ENCODE measurements at places on chromosomes 3 and 15. TPM values are rescaled to one million over a fixed set of nuclear protein-coding genes. Genes with fewer than 3 reads are reported as not detected.

The TMCC1 gene
- total RNA-seq, result 32.2 TPM

The PARP9 gene
- 20.2 TPM for total RNA-seq

- H3K27ac ChIP-seq, result no peak overlapping the region
- H3K4me1 ChIP-seq, result no peaks in the 10 kb centered on the region
- no peaks in the 10 kb centered on the region for H3K36me3 ChIP-seq
Measured at GRCh38 chr3:144109944-144110343, 138.3 kb downstream of the DIPK2A start.

DNA sequence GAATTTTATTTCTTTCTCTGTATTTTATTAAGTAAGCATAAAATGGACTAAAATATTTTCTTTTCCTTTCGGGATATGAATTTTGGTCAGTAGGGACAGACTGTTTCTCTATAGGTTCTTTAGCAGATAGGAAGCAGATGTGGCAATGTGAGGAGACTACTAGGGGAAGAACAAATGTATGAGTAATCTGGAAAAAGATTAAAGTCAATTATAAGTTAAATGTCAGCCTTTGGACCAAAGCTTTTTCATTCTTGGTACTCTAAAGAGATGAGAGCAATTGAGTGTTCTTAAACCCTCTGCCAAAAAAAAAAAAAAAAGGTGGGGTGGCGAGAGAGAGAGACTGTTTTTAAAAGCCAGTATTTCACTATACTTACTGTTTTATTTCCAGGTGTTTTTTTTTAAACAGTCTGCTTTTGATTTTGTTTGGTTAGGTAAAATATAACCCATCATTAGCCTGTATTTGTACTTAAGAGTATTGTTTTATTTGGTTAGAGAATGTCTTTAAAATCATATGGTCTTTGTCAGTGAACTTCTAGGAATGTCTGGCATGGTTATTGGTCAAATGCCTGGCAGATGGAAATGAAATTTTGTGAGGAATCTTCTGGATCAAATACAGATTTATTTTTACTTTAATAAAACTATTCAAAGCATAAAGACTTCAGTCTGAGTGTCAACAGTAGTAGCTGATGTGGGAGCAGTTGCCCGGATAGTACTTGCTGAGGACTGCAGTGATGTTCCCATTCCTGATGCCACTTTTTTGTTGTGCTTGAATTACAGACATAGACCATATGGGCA lies 63.8 kb downstream of the LRRC49 start:
- H3K36me3 ChIP-seq, result no peaks in the 10 kb centered on the region
- no peak overlapping the region for H3K27ac ChIP-seq
- no peak for DNase-seq
- no peak overlapping the region for H3K4me3 ChIP-seq

The NPHP3 gene
- total RNA-seq, result 52.1 TPM

GRCh38 chr15:40003116-40003916 lies 35.7 kb downstream of the SRP14 start:
- H3K4me3 ChIP-seq, result no peak overlapping the region
- no peak for DNase-seq
- no peak overlapping the region for H3K27ac ChIP-seq
- H3K27me3 ChIP-seq, result no peaks in the 10 kb centered on the region
- peaks cover 30% of the 10 kb centered on the region for H3K36me3 ChIP-seq

DNA sequence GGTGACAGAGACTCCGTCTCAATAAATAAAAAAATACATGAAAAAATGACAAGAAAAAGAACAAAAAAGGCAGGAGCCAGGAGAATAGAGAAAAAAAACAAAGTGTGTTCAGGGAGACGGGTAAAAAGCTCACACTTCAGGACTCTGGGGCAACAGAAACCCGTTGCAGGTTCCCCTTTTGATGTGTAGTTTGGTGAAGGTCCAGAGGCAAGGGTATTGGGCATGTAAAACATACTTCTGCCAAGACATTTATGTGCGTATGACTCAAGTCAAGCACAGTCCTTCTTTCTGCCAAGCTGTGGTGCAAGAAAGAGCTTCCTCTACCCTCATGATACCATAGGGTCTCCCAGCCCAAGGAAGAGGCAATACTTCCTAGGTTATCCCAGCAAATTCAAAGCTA lies 33.4 kb upstream of the STRIT1 start:
- DNase-seq, result no peak
- H3K27me3 ChIP-seq, result no peaks in the 10 kb centered on the region
- no peaks in the 10 kb centered on the region for H3K4me1 ChIP-seq
- H3K27ac ChIP-seq, result no peak overlapping the region

The PLSCR2 gene
- not detected for total RNA-seq

DNA sequence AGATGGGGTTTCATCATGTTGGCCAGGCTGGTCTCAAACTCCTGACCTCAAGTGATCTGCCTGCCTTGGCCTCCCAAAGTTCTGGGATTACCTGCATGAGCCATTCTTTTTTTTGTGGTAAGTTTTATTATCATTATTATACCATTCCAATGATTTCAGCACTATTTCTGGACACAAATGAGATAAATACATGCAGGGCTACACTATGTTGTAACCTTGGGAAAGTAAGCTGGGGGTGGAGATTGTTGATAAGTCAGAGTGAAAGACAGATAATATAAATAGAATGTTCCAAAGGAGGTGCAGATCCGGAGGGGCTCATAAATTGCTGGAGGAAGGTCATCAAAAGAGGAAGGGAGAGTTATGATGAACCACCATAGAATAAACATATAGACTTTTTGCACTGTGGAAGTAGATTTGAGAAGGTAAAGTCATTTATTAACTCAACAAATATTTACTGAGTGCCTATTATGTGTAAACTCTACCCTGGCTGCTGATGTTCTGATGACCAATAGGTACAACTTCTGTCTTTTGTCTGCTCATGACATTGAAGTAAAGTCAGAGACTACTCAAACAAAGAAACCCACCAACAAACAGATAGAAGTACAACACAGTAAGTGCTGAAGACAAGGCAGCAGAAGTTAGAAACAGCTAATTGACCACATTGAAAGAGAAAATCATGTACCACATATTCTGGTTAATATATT lies 478.9 kb upstream of the GOLIM4 start:
- DNase-seq, result no peak
- H3K4me3 ChIP-seq, result no peak overlapping the region
- no peaks in the 10 kb centered on the region for H3K27me3 ChIP-seq
- no peaks in the 10 kb centered on the region for H3K36me3 ChIP-seq
- no peak overlapping the region for H3K27ac ChIP-seq
- no peaks in the 10 kb centered on the region for H3K4me1 ChIP-seq

DNA sequence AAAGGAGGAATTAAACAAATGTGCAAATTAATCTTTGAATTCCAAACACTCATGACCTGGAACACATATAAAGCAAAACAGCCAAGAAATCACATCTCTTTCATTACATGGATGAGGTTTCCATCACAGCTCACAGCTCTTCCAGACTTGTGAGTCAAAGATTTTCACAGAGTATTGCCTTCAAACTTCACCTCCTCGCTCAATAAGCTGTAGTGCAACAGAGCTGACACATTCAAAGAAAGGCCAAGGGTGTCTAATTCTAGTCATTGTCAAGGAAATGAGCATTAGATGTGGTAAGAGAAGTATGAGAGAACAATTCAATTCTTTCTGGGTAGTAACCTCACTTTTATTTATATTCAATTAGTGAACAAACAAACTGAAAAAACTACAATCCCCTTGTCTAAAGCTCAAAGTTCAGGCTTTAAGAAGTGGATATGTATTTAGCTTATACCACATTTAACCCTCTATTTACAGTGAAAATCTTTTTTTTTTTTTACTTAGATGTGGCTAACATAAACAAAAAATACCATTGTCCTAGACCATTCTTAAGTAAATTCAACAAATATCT lies 11.9 kb downstream of the WDR72 start:
- DNase-seq, result no peak
- no peak overlapping the region for H3K27ac ChIP-seq
- no peaks in the 10 kb centered on the region for H3K36me3 ChIP-seq
- no peaks in the 10 kb centered on the region for H3K4me1 ChIP-seq

The FBXO40 gene
- total RNA-seq, result not detected

The SLC2A2 gene
- 0.16 TPM for total RNA-seq

GRCh38 chr15:31439328-31439727 lies 112.7 kb downstream of the KLF13 start:
- H3K27ac ChIP-seq, result peak overlapping the region; percentile 92
- H3K4me3 ChIP-seq, result no peak overlapping the region
- no peaks in the 10 kb centered on the region for H3K27me3 ChIP-seq
- peaks cover 33% of the 10 kb centered on the region for H3K4me1 ChIP-seq
- no peak for DNase-seq

The A4GNT gene
- not detected for total RNA-seq

- no peaks in the 10 kb centered on the region for H3K36me3 ChIP-seq
- H3K4me1 ChIP-seq, result no peaks in the 10 kb centered on the region
- H3K4me3 ChIP-seq, result no peak overlapping the region
- no peak overlapping the region for H3K27ac ChIP-seq
- no peaks in the 10 kb centered on the region for H3K27me3 ChIP-seq
- DNase-seq, result no peak
Measured at GRCh38 chr15:45785897-45786296, 151.1 kb downstream of the SQOR start.

The SCAANT1 gene
- total RNA-seq, result not detected

DNA sequence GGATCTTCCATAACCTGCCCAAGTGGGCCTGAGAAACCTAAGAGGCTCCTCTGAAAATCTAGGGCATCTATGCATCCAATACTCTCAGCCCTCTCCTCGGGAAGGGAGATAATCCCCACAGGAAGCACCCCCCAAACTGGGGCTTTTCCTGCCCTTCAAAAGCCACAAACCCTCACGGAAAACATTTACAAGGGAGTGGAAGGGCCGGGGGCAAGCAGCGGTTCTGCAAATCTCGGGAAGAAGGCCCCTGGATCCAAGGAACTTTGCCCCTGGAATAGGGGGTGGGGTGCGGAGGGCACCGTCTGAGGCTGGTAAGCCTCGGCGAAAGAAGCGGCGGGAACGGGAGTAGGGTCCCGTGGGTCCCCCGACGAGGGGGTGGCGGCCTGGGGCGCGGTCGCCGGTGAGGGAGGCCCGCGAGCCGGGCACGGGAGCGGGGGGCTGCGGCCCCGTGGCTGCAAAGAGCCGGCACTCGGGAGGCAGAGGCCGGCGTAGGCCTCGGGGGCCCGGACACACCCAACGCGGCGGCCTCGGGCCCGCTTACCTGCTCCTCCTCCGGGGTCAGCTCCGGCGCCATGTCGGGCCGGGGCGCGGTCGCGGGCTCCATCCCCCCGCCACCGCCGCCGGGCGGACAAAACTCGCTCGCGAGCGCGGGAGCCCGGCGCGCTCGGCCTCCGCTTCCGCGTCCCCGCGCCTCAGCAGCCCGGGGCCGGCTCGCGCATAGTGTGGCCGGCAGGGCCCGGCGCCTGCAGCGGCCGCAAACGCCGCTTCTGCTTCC lies 755 bp downstream of the PTPN9 start:
- H3K4me3 ChIP-seq, result peak overlapping the region; percentile 83
- H3K36me3 ChIP-seq, result no peaks in the 10 kb centered on the region
- peak overlapping the region; percentile 71 for H3K27ac ChIP-seq
- no peak for DNase-seq
- peaks cover 4% of the 10 kb centered on the region for H3K4me1 ChIP-seq
- H3K27me3 ChIP-seq, result no peaks in the 10 kb centered on the region

DNA sequence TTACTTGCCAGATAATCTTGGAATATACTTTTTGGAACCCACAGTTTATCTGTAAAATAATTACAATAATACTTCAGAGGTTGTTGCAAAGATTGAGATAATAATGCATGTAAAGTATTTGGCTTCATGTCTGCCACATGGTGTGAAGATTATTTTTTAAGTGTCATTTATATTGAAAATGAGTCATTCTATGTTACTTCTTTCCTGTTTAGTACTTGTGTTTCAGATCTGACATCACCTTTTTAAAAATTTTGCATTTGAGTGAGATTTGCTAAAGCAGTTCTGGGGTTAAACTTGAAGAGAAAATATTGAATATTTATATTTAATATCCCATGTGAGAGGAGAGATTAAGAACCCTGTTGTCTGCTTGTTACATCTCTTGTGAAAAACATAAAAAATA lies 31.2 kb downstream of the IQGAP1 start:
- peaks cover 48% of the 10 kb centered on the region for H3K4me1 ChIP-seq
- no peaks in the 10 kb centered on the region for H3K27me3 ChIP-seq
- H3K36me3 ChIP-seq, result no peaks in the 10 kb centered on the region

GRCh38 chr3:122365073-122365472 lies 18.0 kb downstream of the MIX23 start:
- H3K36me3 ChIP-seq, result peaks cover 52% of the 10 kb centered on the region
- no peak for DNase-seq
- H3K27me3 ChIP-seq, result no peaks in the 10 kb centered on the region
- H3K4me1 ChIP-seq, result no peaks in the 10 kb centered on the region

The TTLL3 gene
- total RNA-seq, result 67.4 TPM

GRCh38 chr3:69082805-69083204 lies 1.9 kb upstream of the ARL6IP5 start:
- no peaks in the 10 kb centered on the region for H3K36me3 ChIP-seq
- H3K4me3 ChIP-seq, result peak overlapping the region; percentile 47
- H3K27ac ChIP-seq, result peak overlapping the region; percentile 90

GRCh38 chr3:125670945-125671344 lies 75.6 kb upstream of the OSBPL11 start:
- DNase-seq, result peak; percentile 55
- no peak overlapping the region for H3K4me3 ChIP-seq
- H3K4me1 ChIP-seq, result peaks cover 5% of the 10 kb centered on the region

The WDR49 gene
- total RNA-seq, result 0.66 TPM

GRCh38 chr3:126358038-126358815 lies 1.0 kb upstream of the KLF15 start:
- no peak overlapping the region for H3K27ac ChIP-seq
- H3K4me3 ChIP-seq, result peak overlapping the region; percentile 50
- H3K27me3 ChIP-seq, result peaks cover 14% of the 10 kb centered on the region
- no peak for DNase-seq

The IL17RB gene
- total RNA-seq, result 0.56 TPM

DNA sequence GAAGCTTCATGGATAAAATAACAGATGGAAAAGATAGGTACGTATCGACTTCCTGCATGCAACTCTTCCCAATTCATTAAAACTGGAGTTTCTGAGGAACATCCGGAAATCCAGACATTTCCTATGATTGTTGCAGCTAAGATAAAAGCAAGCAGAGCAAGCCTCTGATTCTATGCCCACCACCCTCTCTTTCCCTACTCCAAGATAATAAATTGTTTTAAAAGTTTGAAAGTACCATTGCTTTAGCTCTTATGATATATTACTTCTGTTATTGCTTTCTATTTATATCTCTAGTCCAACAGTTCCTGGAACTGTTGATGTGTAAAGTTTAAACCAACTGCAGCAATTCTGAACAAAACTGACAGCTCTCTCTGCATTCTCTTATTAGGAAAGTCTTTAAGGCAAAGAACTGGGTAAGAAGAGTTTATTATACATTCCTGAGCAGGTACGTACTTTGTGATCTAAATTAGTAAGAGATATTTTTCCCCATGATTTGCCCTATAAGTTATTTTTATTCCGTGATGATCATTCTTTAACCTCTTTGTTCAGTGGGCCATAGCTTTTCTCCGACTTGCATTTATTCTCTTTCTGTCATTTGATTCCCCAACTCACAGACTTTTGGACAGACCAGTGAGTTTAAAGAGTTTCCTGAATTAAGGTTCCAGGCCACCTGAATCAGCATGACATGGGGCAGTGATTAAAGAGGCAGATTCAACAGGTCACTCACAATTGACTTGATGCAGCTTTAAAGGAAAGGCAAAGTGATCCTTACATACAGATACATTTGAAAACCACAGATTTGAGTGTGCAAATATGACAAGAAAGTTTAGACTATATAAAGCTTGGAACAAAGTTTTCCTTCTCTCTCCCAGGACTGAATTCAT lies 94.2 kb upstream of the THRB start:
- DNase-seq, result no peak
- H3K27ac ChIP-seq, result no peak overlapping the region
- no peaks in the 10 kb centered on the region for H3K36me3 ChIP-seq
- H3K27me3 ChIP-seq, result no peaks in the 10 kb centered on the region

- no peak overlapping the region for H3K27ac ChIP-seq
- H3K4me1 ChIP-seq, result peaks cover 18% of the 10 kb centered on the region
- H3K36me3 ChIP-seq, result no peaks in the 10 kb centered on the region
- H3K4me3 ChIP-seq, result peak overlapping the region; percentile 60
- no peak for DNase-seq
Measured at GRCh38 chr3:3800080-3800455, 837 bp downstream of the LRRN1 start.

The SMCO1 gene
- not detected for total RNA-seq

All from T-cell (primary cell).